ENCODE measurements at places on chromosomes 3 and 15.

- DNase-seq, result no peak
Measured at GRCh38 chr3:100810671-100811070, 101.4 kb downstream of the TFG start.

DNA sequence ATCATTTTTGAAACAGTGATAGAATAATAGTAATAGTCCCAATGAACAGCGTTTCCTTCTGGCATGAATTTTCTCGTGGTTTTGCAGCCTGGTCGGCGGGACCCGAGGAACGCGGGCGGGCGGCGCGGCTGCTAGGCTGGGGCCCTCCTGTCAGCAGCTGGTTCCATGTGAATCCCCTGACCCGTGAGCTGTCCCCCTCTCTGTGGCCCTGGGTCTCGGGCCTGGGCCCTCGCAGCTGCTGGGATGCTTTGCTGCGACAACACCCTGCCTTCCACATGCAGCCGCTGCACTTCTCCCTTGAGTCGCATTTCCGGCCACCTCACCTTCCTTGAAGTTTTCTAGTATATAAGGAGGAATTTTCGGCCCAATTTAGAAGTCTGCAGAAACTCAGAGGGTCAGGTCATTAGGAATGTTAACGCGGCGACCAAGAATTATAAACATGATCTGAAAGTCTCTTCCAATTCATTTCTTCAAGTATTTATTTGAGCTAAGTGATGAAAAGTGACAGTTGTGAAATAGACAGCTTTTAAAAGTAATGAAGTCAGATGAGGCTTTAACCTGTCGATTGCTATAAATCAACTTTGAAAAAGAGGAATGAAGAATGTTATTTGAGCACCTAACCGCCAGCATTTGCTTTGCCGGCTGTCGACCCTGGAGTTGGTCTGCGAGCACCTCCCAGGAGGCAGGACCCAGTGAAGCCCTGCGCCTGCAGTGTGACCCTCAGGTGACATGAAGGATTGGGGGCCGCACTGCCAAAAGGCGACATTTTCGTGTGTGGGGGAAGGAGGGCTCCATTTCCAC, 27.7 kb downstream of the NR2F2 start:
- DNase-seq, result no peak

- DNase-seq, result no peak
Measured at GRCh38 chr3:123724306-123724705, 139.5 kb upstream of the HACD2 start.

- no peak for DNase-seq
Measured at GRCh38 chr15:32856753-32857152, 138.9 kb downstream of the GREM1 start.

- DNase-seq, result no peak
Measured at GRCh38 chr15:97976129-97976528, 15.6 kb downstream of the ARRDC4 start.

GRCh38 chr3:110381992-110382391, 689.6 kb upstream of the NECTIN3 start:
- DNase-seq, result no peak

- peak; percentile 34 for DNase-seq
Measured at GRCh38 chr15:62758126-62758951, 284.2 kb upstream of the TPM1 start.

DNA sequence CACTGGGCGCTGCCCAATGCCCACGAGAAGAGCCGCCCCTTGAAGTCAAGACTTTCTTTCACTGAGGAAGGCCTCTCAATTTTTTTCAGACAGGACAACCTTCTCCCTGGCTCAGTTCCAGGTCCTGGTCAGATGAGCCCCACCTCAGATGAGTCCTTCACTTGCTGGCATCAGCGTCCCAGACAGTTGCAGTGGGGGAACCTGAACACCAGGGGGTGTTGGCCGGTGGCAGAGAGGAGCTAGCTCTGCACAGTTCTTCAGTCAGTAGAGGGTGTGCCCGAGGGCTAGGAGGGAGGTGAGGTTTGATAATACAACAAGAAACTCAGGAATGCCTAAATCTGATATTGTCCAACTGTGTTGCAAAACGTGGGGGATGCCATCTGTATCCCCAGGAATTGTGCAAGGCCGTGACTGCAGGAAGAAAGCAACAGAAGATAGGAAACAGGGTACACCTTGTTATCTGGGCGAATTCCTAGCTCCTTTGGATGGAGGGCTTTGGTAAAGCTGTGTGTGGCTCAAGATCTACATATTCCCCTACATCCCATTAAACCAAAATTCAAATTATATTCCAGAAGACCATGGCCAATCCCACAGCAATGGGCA, 34.3 kb downstream of the CCR3 start:
- DNase-seq, result no peak

DNA sequence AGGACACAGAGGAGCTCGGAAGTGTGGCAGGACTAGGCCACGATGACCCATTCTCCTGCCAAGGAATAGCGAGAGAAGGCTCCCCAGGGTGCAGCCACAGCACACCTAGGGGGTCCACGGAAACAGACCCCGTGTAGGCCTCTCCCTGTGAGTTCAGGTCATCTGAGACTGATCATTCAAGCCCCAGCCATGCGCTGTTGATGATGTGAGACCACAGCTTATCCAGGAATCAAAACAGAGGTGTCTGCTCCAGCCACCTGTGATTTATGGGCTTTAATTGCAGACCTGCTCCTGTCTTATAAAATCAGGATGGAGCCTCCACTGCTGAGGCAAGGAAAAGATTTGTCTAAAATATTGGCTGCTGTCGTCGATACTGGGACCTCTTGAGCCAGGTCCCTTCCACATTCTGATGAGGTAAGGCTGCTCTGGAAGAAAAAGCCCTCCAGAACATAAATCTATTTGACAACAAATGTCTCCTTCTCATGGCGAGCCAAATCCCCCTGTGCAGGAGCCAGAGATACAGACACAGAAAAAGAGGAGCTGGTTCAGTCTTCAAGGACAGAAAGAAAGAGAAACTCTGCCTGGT, 186.7 kb downstream of the TJP1 start:
- DNase-seq, result no peak

GRCh38 chr15:68492855-68493254, 60.9 kb upstream of the ITGA11 start:
- no peak for DNase-seq

DNA sequence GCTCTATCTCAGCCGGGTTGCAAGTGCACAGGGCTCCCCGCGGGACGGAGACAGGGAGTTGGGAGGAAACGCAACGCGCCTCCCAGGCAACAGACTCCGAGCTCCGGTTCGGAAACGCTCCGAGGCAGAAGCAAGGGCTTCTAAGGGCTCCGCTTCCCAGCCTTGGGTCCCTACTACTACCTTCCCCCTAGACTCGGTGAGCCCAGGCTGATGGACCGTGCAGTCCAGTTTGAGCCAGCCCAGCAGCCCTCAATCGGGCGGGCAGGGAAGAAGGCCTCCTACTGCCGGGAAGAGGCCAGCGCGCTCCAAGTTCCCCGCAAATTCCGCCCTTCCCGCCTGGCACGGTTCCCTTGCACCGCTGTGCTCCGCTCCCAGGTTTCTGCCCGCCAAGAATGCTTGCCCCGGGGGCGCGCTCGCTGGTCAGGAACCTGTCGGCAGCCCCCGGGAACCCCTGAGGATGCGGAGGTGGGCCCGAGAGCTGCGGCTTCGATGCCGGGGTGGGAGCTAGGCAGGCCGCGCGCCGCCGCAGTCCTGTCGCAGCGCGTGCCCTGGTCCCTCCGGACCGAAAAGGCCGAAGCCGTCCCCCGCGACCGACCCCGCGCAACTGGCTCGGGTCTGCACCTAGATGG, 728 bp downstream of the TRANK1 start:
- peak; percentile 23 for DNase-seq

- DNase-seq, result no peak
Measured at GRCh38 chr3:178778589-178778988, 242.4 kb downstream of the KCNMB2 start.

DNA sequence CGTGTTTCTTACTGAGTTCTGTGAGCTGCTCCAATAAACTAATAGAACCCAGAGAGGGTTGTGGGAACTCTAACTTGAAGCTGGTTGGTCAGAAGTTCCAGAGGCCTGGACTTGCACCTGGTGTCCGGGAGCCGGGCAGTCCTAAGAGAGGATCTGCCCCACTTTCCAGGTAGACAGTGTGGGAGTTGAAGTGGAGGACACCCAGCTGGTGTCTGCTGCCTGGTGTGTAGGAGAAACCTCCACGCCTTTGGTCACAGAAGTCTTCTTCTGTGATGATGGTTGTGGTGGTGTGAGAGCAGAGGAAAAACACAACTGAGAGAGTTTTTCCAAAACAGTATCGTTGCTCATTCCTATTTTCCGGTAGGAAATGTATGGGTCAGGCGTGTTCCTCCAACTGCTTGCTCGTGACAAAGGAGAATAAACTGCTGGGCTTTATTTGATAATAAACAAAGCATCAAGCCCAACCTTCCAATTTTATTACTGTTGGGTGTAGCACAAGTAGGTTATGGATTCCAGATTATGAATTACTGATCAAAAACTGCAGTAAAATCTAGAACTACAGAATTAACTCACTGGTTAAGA, 137.0 kb downstream of the KLF13 start:
- DNase-seq, result no peak

GRCh38 chr3:11116336-11117059, 37.8 kb upstream of the HRH1 start:
- peak; percentile 63 for DNase-seq

DNA sequence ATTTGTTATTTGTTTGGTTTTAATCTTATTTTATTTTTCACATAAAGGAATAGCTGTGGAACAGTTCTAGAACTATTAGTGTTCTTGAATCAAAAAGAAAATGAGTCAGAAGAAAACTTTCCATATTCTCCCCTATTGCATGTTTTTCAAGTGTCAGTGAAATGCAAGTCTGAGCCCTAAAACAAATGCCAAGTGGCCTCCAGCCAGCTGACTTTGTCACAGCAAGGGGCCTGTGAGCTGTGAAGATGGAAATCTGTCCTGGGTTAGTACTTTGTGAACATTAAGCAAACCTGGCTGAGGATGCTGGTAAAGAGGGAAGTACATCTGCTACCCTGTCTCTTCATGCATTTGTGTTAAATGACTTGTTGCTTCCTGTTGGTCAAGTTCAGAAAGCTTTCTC, 14.2 kb downstream of the LRRC49 start:
- no peak for DNase-seq

- no peak for DNase-seq
Measured at GRCh38 chr3:13375464-13375863, 44.7 kb downstream of the NUP210 start.

DNA sequence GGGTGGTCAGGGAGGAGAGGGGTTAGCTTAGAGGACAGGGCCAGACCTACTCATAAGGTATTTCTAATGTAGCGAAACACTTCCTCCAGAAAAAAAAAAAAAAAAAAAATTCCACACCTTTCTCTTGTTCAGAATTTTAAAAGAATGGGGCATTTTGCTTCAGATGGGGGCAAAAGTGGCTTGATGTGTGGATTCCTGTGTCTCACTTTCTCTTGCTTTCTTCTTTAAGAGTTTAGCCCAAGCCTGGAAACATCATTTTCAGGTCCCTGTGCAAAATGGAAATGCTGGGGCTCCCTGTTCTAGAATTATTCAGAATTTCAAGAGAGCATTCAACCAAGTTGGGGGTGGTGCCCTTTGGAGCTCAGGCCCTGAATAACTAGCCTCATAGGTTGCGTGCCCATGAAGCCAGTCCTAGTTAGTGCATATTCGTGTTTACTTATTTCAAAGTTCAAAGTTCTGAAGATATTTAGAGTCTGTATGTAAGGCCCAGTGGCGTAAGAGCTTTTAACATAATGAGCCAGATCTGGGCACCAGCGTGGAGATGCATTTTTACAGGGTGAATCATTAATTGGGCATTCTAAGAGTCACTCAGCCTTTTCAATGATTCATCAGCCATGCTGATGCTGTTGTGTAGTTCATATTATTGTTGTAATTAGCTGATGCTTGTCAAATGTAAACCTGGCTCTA, 104.5 kb downstream of the RPLP1 start:
- no peak for DNase-seq

GRCh38 chr15:89905846-89906378, 6.8 kb downstream of the ARPIN start:
- DNase-seq, result no peak

GRCh38 chr15:31405200-31405920, 78.7 kb downstream of the KLF13 start:
- no peak for DNase-seq

- no peak for DNase-seq
Measured at GRCh38 chr15:49189631-49190030, 19.6 kb downstream of the GALK2 start.

DNA sequence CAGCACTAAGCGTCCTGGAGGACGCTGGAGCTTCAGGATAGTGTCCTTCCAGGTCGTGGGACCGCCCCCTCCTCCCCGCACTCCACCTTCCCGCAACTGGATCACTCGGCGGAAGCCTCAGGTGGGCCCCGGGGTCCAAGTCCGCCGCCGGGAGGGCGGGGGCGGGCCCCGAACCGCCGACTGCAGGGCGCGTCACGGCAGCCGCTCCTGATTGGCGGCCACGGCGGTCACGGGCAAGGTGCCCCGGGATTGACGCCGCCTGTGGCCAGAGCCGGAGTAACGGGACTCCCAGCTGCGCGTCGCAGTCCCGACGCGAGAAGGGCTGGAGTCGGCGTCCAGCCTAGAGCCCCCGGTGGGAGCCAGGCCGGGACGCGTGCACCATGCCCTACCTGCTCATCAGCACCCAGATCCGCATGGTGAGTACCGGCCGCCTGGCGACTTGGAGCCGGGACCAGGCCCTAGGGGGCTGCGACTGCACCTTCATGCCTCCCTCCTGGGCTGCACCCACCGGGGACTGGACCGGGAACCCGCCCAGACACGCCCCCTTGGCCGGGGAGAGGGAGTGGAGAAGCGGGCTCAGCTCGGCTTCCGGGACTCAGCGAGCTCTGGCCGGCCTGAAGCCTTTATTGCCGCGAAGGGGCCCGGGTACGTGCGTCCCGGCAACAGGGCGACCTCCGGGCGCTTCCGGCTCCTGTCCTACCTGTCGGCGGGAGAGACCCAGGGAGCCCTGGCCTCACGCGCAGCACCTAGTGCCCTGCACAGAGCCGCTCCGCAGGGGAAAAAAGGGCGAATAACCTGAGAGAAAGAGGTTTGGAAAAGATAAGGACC, at the start of gene GCHFR:
Gene GCHFR (plus strand): TSS at position 268 of the 828 bp plus-strand sequence. CDS start 113 bp downstream, at position 381.
- DNase-seq, result peak; percentile 40

DNA sequence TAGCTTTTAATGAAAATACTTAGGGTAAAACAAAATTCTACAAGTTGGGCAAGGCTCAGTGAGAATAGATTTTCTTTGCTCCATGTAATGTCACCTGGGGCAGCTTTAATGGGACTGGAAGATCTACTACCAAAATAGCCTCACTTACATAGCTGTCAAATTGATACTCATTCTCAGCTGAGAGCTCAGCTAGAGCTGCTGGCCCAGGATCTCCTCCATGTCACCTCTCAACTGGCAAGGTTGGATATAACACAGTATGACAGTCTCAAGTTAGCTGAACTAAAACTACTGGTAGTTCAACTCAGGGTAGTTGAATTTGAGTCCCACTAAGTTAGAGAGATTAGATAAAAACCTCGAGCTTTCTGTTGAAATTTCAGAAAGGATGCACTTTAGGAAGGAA, 218.5 kb upstream of the PLSCR5 start:
- no peak for DNase-seq

DNA sequence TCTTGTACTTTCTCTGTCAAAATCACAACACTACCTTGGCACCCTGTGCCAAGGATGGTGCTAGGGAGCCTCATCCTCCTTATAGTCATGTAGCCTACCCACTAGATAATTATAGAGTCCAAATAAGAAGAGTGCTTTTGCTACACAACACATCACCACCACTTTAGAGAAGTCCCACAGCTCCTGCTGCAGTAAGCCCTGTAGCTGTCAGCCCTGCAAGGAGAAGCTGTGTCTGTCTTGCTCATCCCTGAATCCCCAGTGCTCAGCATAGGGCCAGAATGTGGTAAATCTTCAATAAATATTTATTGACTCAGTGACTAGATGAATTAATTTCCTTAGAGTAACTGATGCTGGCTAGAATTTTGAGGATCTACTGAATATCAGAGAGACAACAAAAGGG, 190.8 kb downstream of the ZNF621 start:
- DNase-seq, result no peak

GRCh38 chr15:36798794-36799193, 219.4 kb downstream of the CDIN1 start:
- DNase-seq, result no peak
